Lung (tissue), 17 donors: ENCODE measurements at places on chromosomes 4 and X. TPM values are rescaled to one million over a fixed set of nuclear protein-coding genes. Genes with fewer than 3 reads are reported as not detected.

The FAM241A gene
- polyA plus RNA-seq, result 4.2 TPM

The SMIM10 gene
- 6.6 TPM for polyA plus RNA-seq

The PAK3 gene
- 0.18 TPM for polyA plus RNA-seq

The PLXNB3 gene
- polyA plus RNA-seq, result 1.7 TPM

The GABRB1 gene
- not detected for polyA plus RNA-seq

The CXXC4 gene
- 0.39 TPM for polyA plus RNA-seq

The ATP1B4 gene
- polyA plus RNA-seq, result not detected

The FAM236A gene
- polyA plus RNA-seq, result not detected

The PHOX2B gene
- polyA plus RNA-seq, result not detected

DNA sequence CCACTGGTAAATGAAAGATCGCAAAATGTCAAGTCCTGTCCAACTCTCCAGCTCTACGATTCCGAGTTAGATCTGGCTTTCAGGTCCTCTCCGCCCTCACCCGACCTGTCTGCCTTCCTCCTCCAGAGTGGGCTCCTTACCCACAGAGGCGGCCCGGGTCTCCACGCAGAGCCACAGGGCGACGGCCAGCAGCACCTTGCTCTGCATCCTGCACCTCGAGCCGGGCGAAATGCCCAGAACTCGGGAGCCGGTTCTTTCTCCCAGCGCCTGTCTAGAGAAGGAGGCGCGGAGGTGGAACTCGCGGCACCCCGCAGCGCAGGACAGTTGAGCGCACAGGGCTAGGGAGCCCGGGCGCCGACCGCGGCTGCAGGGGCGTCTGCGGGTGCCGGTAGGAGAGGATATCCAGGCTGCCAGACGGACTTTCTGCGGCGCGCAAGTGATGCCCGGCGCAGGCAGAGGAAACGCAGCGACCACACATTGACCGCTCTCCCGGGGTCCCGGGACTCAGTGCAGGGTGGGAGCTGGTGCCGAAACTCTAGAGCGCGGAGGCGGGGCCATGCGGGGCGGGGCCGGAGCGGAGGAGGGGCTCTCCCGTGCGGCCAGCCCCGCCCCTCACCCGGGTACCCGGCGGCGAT is at the start of gene KDR:
TSS of gene KDR (minus strand) at position 509 of the 635 bp plus-strand sequence. CDS start at position 207, 302 bp downstream.
- peak within 1 kb of the TSS; percentile 88 for H3K27ac ChIP-seq
- peak within 1 kb of the TSS; percentile 69 for H3K4me3 ChIP-seq
- peaks cover 30% of the 10 kb centered on the region for H3K27me3 ChIP-seq

DNA sequence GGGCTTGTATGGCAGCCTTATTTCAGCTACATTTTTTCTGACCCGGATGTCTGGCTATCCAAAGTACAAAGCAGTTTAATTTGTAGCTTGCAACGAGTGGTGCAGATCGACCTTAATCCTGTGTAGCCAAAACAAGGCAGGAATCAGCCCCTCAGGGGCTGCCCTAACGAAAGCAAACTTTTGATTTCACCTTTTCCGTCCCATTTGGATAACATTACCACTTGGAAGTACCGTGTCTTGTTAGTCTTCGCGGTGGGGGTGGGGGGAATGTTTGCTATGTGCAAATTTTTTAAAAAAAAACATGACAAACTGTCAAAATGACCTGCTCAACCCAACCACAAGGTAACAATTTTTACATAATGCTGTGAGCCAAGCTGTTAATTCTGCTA is 766 bp upstream of the DNAJB14 start:
- H3K36me3 ChIP-seq, result no peaks in the 10 kb centered on the region
- DNase-seq, result no peak
- H3K4me1 ChIP-seq, result peaks cover 3% of the 10 kb centered on the region
- no peaks in the 10 kb centered on the region for H3K27me3 ChIP-seq
- H3K27ac ChIP-seq, result peak overlapping the region; percentile 95
- no peak overlapping the region for H3K4me3 ChIP-seq

DNA sequence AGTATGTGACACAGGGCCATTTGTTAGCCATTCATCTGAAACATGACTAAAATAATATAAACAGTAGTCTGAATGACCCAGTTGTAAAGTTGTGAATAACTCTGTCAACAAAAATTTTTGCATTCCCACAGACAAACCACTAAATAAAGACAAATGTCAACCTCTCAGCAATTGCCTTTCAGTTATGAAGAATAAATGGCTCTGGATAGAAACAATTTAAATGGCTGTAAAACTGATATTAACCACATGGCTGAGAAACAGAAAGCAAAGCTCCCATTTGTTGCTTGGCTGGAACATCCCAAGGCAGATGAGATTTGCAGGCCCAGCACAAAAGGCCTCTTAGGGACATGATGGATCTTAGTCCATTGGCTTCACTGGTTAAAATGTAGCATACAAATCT is 296.3 kb downstream of the GALNTL6 start:
- H3K27me3 ChIP-seq, result no peaks in the 10 kb centered on the region
- no peak overlapping the region for H3K27ac ChIP-seq
- H3K4me1 ChIP-seq, result no peaks in the 10 kb centered on the region
- no peaks in the 10 kb centered on the region for H3K36me3 ChIP-seq
- no peak overlapping the region for H3K4me3 ChIP-seq

DNA sequence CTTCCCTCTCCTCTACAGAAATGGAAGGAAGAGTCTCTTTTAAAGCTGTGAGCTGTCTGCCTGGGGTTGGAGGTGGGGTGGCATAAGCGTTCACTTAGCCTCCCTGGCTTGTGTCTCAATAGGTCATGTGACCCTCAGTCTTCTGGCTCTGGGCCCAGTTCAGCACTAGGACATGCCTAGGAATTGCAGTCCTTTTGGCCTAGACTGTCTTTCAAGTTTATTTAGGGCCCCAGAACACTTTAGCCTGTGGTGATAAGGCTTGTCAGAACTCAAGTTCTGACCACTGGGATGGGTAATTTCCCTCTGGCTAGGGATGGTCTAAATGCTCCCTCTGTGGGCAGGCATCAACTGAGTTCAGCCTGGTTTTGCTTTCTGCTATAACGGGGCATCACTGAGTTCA is 34.3 kb upstream of the ARMCX4 start:
- no peaks in the 10 kb centered on the region for H3K27me3 ChIP-seq
- H3K4me1 ChIP-seq, result no peaks in the 10 kb centered on the region
- no peaks in the 10 kb centered on the region for H3K36me3 ChIP-seq
- H3K27ac ChIP-seq, result no peak overlapping the region
- peak; percentile 30 for DNase-seq

DNA sequence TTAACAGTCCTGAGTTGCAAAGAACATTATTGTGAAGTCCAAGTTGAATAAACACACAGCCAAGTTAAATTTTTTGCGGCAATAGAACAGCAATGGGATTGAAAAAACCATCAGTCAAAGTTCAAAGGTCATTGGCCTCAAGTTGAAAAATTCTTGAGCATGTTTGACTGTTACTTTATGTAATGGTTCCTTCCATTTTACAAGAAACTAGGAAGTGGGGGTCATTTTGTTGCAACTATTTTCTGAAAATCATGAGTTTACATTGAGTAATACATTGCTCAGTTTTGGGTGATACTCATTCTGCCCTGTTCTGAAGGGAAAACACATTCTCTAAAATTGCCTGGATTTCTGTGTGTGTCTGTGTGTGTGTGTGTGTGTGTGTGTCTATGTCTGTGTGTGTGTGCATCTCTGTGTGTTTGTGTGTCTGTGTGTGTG is 5.2 kb upstream of the IRF2 start:
- peaks cover 38% of the 10 kb centered on the region for H3K4me1 ChIP-seq
- DNase-seq, result peak; percentile 29
- no peak overlapping the region for H3K4me3 ChIP-seq
- H3K36me3 ChIP-seq, result no peaks in the 10 kb centered on the region
- peak overlapping the region; percentile 71 for H3K27ac ChIP-seq

DNA sequence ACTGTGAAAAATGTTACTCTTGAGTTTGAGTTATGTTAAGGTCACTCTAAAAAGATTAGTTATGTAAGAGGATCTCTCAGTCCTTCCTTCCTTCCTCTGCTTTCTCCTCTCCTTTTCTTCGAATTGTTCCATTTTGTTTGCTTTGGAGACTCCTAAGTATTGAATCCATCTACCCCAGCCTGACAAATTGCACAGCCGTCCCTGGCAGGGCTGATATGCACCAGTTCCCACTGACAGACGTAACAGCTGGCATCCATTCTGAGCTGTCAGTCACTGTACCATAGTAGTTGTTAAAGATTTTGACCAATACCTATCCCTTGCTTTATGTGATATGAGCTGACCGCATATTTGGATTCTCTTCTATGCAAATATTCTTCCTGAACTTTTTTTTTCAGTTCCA is 210.7 kb upstream of the IGFBP7 start:
- no peak overlapping the region for H3K4me3 ChIP-seq
- no peak overlapping the region for H3K27ac ChIP-seq
- no peaks in the 10 kb centered on the region for H3K36me3 ChIP-seq
- no peak for DNase-seq

- no peaks in the 10 kb centered on the region for H3K4me1 ChIP-seq
- no peaks in the 10 kb centered on the region for H3K36me3 ChIP-seq
- DNase-seq, result no peak
- H3K27me3 ChIP-seq, result no peaks in the 10 kb centered on the region
- H3K4me3 ChIP-seq, result no peak overlapping the region
- no peak overlapping the region for H3K27ac ChIP-seq
Observed at GRCh38 chr4:173845580-173845979, 315.6 kb upstream of the HAND2 start.

- H3K4me1 ChIP-seq, result no peaks in the 10 kb centered on the region
- no peak overlapping the region for H3K4me3 ChIP-seq
- no peak overlapping the region for H3K27ac ChIP-seq
- H3K27me3 ChIP-seq, result no peaks in the 10 kb centered on the region
Observed at GRCh38 chr4:29805916-29806480, 914.2 kb upstream of the PCDH7 start.

- no peak overlapping the region for H3K27ac ChIP-seq
- no peak overlapping the region for H3K4me3 ChIP-seq
- no peaks in the 10 kb centered on the region for H3K4me1 ChIP-seq
- H3K27me3 ChIP-seq, result no peaks in the 10 kb centered on the region
- no peaks in the 10 kb centered on the region for H3K36me3 ChIP-seq
Observed at GRCh38 chrX:96176921-96177320, 507.7 kb upstream of the DIAPH2 start.

GRCh38 chr4:119149110-119149509 is 13.5 kb downstream of the MYOZ2 start:
- H3K4me1 ChIP-seq, result no peaks in the 10 kb centered on the region
- H3K27ac ChIP-seq, result no peak overlapping the region
- H3K36me3 ChIP-seq, result no peaks in the 10 kb centered on the region
- H3K4me3 ChIP-seq, result no peak overlapping the region
- no peaks in the 10 kb centered on the region for H3K27me3 ChIP-seq

GRCh38 chr4:57550198-57550597 is 440.0 kb upstream of the IGFBP7 start:
- H3K4me1 ChIP-seq, result no peaks in the 10 kb centered on the region
- no peak overlapping the region for H3K27ac ChIP-seq
- H3K36me3 ChIP-seq, result no peaks in the 10 kb centered on the region
- DNase-seq, result peak; percentile 4
- no peak overlapping the region for H3K4me3 ChIP-seq

GRCh38 chrX:19403696-19404095 is 60.0 kb downstream of the PDHA1 start:
- H3K4me1 ChIP-seq, result no peaks in the 10 kb centered on the region
- peaks cover 5% of the 10 kb centered on the region for H3K27me3 ChIP-seq
- H3K4me3 ChIP-seq, result no peak overlapping the region
- H3K36me3 ChIP-seq, result no peaks in the 10 kb centered on the region
- H3K27ac ChIP-seq, result no peak overlapping the region
- no peak for DNase-seq

DNA sequence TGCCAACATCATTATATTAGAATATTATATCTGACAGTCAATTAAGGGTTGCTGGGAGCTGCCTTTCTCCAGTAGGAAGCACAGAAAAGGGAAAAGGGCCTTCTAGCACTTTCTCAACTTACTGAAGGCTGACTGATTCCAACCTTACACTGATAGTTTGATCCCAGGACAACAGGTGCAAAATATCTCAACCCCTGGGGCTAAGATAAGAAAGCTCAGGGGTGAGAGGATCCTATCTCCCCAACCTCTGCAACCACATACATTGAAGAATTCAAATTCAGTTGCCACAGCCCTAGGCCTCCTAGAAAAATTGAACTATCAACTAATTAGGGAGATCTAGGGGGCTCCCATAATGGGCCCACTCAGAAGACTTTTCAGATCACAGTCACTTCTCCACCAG is 179.1 kb upstream of the GPRIN3 start:
- DNase-seq, result no peak
- no peaks in the 10 kb centered on the region for H3K36me3 ChIP-seq
- no peak overlapping the region for H3K27ac ChIP-seq
- no peaks in the 10 kb centered on the region for H3K27me3 ChIP-seq
- no peak overlapping the region for H3K4me3 ChIP-seq
- no peaks in the 10 kb centered on the region for H3K4me1 ChIP-seq

DNA sequence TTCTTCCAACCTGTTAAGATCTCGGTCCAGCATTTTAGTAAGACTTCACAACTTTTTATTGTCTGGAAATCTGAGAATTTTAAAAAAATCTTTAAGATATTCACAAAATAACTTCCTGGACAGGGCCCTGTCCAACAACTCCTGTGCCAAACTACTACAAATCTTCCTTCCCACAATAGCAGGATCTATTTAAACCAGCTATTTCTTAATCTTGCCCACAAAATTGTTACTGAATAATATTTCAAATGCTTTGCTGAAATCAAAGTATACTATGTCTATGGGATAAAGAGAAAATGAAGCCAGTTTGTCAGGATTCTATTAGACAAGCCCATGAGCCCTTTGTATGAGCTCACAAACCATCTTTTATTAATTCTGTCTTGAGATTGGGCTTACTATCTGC is 104.1 kb upstream of the DDIT4L start:
- no peaks in the 10 kb centered on the region for H3K27me3 ChIP-seq
- no peak for DNase-seq
- H3K4me3 ChIP-seq, result no peak overlapping the region
- no peak overlapping the region for H3K27ac ChIP-seq
- H3K36me3 ChIP-seq, result no peaks in the 10 kb centered on the region

DNA sequence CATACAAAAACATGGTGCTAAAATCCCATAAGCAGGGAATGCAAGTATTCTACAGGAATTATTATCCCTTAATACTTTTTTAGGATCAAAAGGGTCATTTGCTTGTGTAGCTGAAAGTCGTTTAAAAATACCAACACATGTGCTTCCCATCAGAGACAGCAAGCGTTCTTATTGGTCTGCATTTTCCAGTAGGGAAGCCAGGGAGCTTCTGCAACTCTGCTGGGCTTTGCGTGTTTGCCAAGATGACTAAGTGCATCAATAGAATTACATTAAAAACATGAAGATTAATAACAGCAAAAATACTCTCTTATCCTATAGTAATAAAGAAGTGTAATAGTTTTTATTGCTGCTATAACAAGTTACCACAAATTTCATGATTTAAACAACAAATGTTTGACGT is 111.2 kb downstream of the QDPR start:
- H3K36me3 ChIP-seq, result no peaks in the 10 kb centered on the region
- DNase-seq, result peak; percentile 11
- H3K4me1 ChIP-seq, result no peaks in the 10 kb centered on the region
- H3K4me3 ChIP-seq, result no peak overlapping the region
- no peak overlapping the region for H3K27ac ChIP-seq
- no peaks in the 10 kb centered on the region for H3K27me3 ChIP-seq
